WTC11 (cell line): ENCODE measurements at places on chromosomes 12 and 14. TPM values are rescaled to one million over a fixed set of nuclear protein-coding genes. Genes with fewer than 3 reads are reported as not detected.
A peak's percentile ranks its signal among the peaks of the same experiment; 100 is the strongest.

The PPP4R3A gene
- total RNA-seq: 102 to 124 TPM (median 105 TPM) in 3 replicates

The AQP6 gene
- total RNA-seq: 0.09 to 0.21 TPM (median 0.18 TPM) in 3 replicates

The APOF gene
- 0.11 TPM in 1 of 3 replicates, not detected in the others for total RNA-seq

The ANO2 gene
- 2.8 to 4.0 TPM (median 3.1 TPM) in 3 replicates for total RNA-seq

The ADAMTS20 gene
- 6.0 to 7.4 TPM (median 7.2 TPM) in 3 replicates for total RNA-seq

The CNIH1 gene
- total RNA-seq: 80.7 to 93.9 TPM (median 90.8 TPM) in 3 replicates

The FAM222A gene
- 1.3 to 1.6 TPM (median 1.6 TPM) in 3 replicates for total RNA-seq

The ZNF384 gene
- total RNA-seq: 63.8 to 64.7 TPM (median 64.4 TPM) in 3 replicates

GRCh38 chr12:11793921-11794710, 144.6 kb downstream of the ETV6 start:
- H3K36me3 ChIP-seq: no peaks in the 10 kb centered on the region
- no peak overlapping the region for H3K4me3 ChIP-seq
- 0 out of 2 replicates have a peak overlapping the region, but pooled peaks have one; percentile 8 for H3K27ac ChIP-seq
- DNase-seq: no peak
- H3K27me3 ChIP-seq: no peaks in the 10 kb centered on the region
- H3K4me1 ChIP-seq: peaks cover 46% of the 10 kb centered on the region

DNA sequence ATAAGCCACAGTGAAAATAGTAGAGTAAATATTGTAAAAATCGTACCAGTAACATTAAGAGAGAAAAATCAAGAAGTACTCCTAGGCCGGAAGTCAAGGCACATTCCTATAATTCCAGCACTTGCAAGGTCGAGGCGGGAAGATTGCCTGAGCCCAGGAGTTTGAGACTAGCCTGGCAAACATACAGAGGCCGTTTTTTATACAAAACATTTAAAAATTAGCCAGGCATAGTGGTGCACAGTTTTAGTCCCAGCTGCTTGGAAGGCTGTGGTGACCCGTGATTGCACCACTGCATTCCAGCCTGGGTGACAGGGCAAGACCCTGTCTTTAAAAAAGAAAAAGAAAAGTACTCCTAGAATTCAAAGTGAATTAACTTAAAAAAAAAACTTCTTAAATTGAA, 341.8 kb downstream of the C12orf50 start:
- no peaks in the 10 kb centered on the region for H3K27me3 ChIP-seq
- H3K36me3 ChIP-seq: no peaks in the 10 kb centered on the region
- H3K27ac ChIP-seq: no peak overlapping the region
- H3K4me1 ChIP-seq: peaks cover 15% of the 10 kb centered on the region
- DNase-seq: peak; percentile 18
- no peak overlapping the region for H3K4me3 ChIP-seq

DNA sequence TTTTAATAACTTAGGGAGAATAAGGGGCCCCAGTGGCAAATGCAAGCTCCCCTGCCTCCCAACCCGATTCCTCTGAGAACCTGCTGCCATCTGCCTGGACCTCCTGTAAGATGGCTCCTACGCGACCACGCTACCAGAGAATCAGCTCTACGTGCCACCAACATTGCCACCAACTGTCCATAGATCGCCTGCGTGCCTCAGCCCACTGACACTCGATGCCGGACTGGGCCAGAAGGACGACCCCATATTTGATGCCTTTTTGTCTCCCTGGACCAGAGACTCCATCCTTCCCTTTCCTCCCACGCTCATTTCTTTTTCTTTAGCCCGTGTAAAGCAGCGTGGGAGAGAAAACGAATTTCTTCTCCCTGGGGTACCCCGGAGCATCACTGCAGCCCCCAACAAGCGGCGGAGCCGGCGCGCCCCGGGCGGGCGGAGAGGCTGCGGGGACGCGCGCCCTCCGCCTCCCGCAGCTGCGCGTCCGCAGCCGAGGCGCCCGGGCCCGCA, 565 bp upstream of the KLHL42 start:
- peak overlapping the region; percentile 80 for H3K27ac ChIP-seq
- peak overlapping the region; percentile 76 for H3K4me3 ChIP-seq
- peaks cover 12% of the 10 kb centered on the region for H3K36me3 ChIP-seq
- no peaks in the 10 kb centered on the region; the same call in 1 of the 2 replicates for H3K27me3 ChIP-seq
- peak; percentile 14 for DNase-seq

GRCh38 chr14:53161758-53162435, 8.8 kb upstream of the DDHD1 start:
- H3K4me3 ChIP-seq: no peak overlapping the region
- no peaks in the 10 kb centered on the region for H3K4me1 ChIP-seq

DNA sequence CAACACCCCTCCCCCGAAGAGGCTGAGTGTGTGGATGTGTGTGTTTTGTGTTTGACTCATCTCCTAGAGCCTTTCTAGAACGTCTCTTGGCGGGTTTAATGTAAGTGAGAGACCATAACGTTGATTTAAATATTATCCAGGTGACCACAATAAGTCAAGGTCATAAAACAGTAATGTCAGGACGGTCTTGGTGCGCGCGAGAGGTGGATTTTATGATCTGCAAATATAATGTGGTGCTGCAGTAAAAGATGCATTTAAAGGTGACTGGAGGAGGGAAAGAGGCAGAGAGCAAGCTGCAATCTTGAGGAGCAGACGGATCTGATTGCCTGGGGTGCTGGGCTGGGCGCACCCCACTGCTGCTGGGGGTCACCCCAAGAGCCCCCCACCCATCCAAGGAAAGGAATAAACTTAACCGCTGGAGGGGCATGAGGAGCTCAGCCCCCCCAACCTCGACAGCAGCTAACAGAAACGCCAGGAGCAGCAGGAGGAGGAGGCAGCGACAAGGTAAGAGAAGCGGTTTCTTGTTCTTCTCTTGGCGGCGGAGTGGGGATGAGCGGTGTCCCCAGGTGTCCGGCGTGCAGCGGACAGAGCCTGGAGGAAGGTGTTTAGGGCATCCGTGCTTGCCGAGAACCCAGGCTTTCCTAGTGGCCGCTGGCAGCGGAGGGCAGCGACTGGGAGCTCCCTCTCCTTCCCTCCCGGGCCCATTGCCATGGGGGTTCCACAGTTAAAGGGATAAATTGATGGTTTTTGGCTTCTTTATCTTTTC, 5.5 kb downstream of the HOXC10 start:
- no peaks in the 10 kb centered on the region for H3K36me3 ChIP-seq
- H3K4me3 ChIP-seq: no peak overlapping the region
- H3K27ac ChIP-seq: no peak overlapping the region
- DNase-seq: no peak

GRCh38 chr12:124566161-124566996, 1.0 kb downstream of the NCOR2 start:
- H3K36me3 ChIP-seq: no peaks in the 10 kb centered on the region
- H3K27me3 ChIP-seq: no peaks in the 10 kb centered on the region
- H3K4me3 ChIP-seq: peak overlapping the region; percentile 84
- peaks cover 63% of the 10 kb centered on the region for H3K4me1 ChIP-seq
- peak overlapping the region; percentile 65; the same call in 1 of the 2 replicates for H3K27ac ChIP-seq

DNA sequence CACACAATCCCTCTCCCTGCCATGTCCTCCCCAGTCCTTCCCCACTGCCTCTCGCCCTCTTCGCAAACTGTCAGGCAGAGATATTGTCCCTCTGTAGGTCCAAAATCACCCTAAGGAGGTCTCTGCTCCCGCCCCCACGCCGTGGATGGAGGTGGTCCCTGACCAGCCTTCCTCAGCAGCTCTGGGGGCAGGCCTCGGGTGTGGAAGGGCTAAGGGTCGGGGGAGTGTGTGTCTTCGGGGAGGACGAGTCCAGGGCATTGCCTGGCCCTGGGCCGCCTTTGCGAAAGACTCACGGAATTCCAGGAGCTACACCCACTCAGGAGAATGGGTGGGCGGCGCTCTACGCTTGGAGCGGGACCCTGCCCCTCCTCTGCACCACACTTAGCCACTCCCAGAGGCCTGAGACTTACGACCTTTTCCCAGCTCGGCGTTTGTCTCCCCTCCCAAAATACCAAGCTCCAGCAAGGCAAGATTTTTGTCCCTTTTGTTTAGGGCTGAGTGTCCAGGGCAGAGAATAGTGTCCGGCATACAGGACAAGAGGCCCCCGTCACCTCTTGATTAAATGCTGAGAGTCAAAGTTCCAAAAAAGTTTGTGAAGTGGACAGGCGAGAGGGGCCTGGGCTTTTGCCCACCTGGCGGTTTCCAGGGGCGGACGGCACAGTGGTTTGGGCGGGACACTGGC, 881 bp downstream of the PYGL start:
- H3K36me3 ChIP-seq: peaks cover 24% of the 10 kb centered on the region
- peaks cover 27% of the 10 kb centered on the region for H3K4me1 ChIP-seq
- H3K27ac ChIP-seq: peak overlapping the region; percentile 90
- no peaks in the 10 kb centered on the region; the same call in 1 of the 2 replicates for H3K27me3 ChIP-seq
- H3K4me3 ChIP-seq: peak overlapping the region; percentile 92

GRCh38 chr12:131909081-131909751, 14.8 kb downstream of the ULK1 start:
- no peak for DNase-seq
- no peak overlapping the region for H3K27ac ChIP-seq
- no peak overlapping the region for H3K4me3 ChIP-seq
- H3K4me1 ChIP-seq: no peaks in the 10 kb centered on the region
- H3K36me3 ChIP-seq: peaks cover 8% of the 10 kb centered on the region

DNA sequence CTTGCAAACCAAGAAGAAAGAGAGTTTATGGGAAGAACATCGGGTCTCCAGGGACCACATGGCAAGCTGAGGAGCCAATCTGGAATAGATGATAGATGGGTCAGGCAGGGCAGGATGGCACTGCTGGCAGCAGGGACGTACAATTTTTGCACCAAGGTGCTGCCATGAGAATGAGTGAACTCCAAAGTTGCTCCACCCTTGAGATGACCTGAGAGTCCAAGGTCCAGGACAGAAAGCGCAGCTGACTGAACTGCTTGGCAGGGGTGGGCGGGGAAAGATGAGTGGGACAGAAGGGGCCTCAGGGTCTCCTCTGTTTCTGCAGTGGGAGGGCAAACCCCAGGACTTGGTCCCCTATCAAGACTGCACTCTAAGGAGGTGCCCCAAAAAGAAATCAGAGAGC, 136.7 kb upstream of the GSC start:
- no peak overlapping the region for H3K4me3 ChIP-seq
- no peaks in the 10 kb centered on the region for H3K36me3 ChIP-seq
- DNase-seq: no peak

GRCh38 chr14:88452231-88452630, 66.8 kb downstream of the SPATA7 start:
- H3K27ac ChIP-seq: no peak overlapping the region
- no peaks in the 10 kb centered on the region for H3K4me1 ChIP-seq
- peak; percentile 33 for DNase-seq
- no peak overlapping the region for H3K4me3 ChIP-seq
- H3K27me3 ChIP-seq: no peaks in the 10 kb centered on the region
- peaks cover 22% of the 10 kb centered on the region for H3K36me3 ChIP-seq

GRCh38 chr12:130421896-130422295, 84.2 kb downstream of the PIWIL1 start:
- no peak overlapping the region for H3K27ac ChIP-seq
- no peak overlapping the region for H3K4me3 ChIP-seq
- H3K4me1 ChIP-seq: 0 out of 2 replicates have a peak, but pooled peaks cover 3% of the 10 kb centered on the region
- H3K27me3 ChIP-seq: no peaks in the 10 kb centered on the region

DNA sequence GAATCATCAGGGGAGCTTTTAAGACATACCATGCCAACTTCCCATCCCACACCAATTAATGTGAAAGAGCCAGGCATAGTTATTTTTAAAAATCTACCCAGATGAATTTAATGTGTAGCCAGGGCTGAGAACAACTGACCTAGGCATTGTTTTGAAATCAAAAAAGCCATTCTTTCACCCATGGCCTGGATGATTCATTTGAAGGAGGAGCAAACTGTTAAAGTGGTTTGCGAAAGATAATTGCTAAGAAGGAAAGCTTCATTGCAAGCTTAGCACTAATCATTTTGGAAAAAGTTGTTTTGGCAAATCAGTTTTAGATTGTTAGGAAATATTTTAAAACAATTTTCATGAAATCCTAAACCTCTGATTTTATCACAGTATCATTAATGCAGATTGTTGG, 2.1 kb upstream of the GTSF1 start:
- DNase-seq: no peak
- H3K27me3 ChIP-seq: peaks cover 29% of the 10 kb centered on the region
- peaks cover 13% of the 10 kb centered on the region for H3K4me1 ChIP-seq
- H3K27ac ChIP-seq: no peak overlapping the region
- no peak overlapping the region for H3K4me3 ChIP-seq

- H3K4me1 ChIP-seq: no peaks in the 10 kb centered on the region
- no peaks in the 10 kb centered on the region for H3K36me3 ChIP-seq
- H3K27ac ChIP-seq: no peak overlapping the region
- no peak overlapping the region for H3K4me3 ChIP-seq
- no peaks in the 10 kb centered on the region; the same call in 1 of the 2 replicates for H3K27me3 ChIP-seq
- DNase-seq: no peak
Measured at GRCh38 chr14:96146131-96146771, 58.4 kb upstream of the BDKRB2 start.

DNA sequence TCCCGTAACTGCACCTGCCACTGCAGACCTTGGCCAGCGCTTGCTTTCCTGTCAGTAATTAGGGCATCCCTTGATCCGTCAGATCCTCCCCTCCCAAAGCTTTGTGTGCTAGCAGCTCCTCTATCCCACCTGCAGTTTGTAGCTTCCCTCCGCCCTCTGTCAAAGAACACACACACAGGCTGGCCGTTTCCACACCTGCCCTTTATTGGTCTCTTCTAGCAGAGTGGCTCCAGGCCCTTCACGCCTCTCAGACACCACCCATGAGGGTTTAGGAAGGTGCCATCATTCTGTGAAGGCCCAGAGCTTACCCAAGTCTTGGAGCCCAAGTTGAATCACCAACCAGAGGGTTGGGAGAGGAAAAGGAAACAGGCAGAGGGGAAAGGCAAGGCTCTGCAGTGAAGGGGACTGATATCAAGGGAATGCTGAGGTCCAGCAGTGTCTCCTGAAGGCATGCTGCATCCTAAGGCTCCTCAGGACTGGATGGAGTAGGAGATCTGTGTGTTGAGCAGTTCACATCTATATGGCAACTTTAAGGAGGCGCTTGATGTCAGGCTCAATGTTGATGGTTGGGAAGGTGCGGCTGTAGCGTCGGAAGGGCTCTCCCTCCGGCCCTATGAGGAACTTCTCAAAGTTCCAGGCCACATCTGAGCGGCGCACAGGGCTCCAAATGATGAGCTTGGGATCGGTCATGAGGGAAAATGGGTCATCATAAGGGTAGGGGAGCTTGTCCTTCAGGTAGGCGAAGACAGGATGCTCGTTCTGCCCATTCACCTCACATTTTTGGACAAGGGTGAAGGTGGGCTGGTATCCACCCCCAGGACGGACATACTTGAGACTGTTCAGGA, 3.4 kb downstream of the GPX2 start:
- no peak overlapping the region for H3K27ac ChIP-seq
- no peak for DNase-seq

DNA sequence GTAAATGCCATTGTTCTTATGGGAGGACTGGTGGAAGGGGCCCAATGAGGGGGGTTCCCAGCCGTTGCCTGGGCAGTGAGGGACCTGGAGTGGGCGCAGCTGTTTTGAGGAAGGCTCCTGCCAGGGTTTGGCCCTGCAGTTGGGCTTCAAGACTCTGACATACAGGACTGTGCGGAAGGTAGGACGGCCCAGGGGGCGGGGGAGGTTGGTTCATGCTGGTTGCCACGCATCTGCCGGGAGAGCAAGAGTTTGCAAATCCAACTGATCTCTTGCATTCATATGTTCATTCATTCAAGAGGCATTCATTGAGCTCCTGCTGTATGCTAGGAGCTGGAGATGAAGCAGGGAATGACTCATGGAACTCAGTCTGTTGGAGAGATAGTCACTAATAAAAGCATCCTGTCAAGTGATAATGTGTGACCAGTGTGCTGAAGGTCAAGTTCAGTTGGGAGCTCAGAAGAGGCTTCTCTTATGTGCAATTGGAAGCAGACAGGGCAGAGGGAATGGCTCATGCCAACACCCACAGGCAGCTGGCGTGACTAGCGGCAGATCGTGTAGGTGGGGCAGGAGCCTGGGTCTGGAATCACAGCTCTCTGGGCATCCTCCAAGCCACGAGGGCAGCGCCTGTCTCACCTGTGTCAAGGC, 7.8 kb downstream of the SH2B3 start:
- H3K27me3 ChIP-seq: no peaks in the 10 kb centered on the region
- no peaks in the 10 kb centered on the region for H3K36me3 ChIP-seq
- no peak for DNase-seq
